ENCODE measurements at places on chromosomes 3 and 15.
A peak's percentile ranks its signal among the peaks of the same experiment; 100 is the strongest.

GRCh38 chr3:26631390-26631738 lies 8.8 kb downstream of the LRRC3B start:
- no peak for DNase-seq

DNA sequence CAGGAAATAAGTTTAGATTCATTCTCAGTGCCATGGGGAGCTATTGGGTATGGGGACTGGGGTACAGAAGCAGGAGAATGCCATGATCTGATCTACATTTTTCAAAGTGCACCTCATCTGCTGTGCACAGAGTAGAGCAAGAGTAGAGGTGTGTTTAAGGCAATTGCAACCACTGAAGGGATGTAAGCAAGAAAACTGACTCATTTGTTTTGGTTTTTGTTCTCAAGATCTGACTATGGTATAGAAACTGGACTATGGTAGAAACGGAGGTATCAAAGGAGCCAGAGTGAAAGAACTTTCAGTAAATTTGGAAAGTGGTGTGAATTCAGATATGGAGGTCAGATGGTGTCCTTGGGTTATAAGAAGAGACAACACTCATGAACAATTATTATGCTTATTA lies 86.2 kb upstream of the CMSS1 start:
- no peak for DNase-seq

- DNase-seq: no peak
Measured at GRCh38 chr3:197858598-197858997, 67.5 kb downstream of the LRCH3 start.

DNA sequence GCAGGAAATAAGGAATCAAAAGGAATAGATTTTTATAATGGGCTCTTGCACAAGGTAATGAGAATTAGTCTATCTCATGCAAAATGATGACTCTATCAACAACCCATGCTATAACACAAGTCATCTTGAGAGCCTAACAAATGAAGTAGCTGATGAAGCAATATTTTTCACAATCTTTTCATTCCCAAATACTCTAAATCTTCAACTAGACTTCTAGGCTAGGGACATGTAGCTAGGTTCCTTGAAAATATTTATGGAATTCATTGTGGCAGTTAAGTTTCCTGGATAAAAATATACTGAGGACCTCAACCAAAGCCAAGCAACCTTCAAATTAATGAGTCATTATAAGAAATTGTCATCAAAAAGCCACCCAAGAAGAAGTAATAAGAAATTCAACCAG lies 55.4 kb downstream of the DCBLD2 start:
- DNase-seq: no peak

- DNase-seq: no peak
Measured at GRCh38 chr15:78241017-78241416, 6.7 kb upstream of the ACSBG1 start.

DNA sequence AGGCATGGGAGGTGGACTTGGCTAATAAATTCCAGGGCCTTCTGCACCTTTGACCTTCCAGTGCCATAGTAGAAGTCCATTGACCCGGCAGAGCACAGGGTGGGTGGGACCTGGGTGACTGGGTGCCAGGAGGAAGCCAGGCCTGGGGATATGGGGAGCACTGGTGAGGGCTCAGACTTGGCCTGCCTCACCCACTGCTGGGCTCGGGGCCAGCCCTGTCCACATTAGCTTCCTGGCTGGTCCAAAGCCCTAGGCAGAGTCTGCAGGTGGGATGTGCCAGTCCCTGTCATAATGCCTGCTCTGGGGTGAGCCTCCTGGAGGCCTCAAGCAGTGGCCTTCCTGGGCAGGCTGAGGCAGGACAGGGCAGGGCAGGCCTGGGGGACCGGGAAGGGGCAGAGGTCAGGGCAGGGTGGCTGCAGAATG lies 38.1 kb upstream of the CHRNB4 start:
- DNase-seq: no peak

DNA sequence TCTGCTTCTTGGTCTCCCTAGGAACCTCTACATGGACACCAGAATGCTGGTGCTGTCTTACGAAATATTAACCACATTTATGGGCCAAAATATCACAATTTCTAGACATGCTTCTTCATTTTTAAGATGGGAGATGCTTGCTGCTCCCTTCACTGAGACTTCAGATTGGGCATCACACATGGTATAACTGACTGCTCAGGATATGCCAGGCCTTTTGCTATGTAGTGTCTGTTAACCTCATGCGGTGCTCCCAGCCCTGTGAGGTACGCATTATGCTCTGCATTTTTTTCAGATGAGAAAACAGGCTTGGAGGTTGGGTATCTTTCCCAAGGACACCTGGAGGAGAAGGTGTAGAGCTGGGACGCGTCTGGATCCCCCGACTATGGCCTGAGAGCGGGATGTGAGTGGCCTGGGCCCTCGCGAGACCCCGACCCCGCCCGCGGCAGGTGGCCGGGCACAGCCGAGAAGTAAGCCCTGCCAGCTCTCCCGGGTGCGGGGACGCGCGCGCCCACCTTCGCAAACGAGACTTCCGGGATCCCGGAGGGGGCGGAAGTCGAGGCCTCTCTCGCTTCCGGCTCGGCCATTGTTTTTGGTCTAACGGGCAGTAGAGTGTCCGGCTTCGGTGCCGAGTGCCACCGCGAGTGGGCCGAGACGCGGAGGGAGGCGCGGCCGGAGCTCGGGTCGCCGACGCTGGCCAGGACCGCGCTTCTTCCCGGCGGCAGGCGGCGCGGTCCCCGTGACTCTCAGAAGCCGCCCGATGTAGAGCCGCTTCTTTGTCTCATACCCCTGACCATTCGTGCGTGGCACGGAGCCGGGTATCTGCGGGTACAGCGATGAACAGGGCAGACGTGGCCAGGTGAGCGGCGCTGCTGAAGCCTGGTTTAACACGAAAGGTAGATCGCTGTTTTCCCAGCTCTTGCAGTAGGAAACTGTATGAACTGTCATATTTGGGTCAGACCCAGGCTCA lies at the start of gene ZKSCAN7:
ZKSCAN7 (plus strand) TSS at position 568 of the 967 bp plus-strand sequence. CDS start 1,855 bp downstream, outside the sequence.
- peak; percentile 43 for DNase-seq

DNA sequence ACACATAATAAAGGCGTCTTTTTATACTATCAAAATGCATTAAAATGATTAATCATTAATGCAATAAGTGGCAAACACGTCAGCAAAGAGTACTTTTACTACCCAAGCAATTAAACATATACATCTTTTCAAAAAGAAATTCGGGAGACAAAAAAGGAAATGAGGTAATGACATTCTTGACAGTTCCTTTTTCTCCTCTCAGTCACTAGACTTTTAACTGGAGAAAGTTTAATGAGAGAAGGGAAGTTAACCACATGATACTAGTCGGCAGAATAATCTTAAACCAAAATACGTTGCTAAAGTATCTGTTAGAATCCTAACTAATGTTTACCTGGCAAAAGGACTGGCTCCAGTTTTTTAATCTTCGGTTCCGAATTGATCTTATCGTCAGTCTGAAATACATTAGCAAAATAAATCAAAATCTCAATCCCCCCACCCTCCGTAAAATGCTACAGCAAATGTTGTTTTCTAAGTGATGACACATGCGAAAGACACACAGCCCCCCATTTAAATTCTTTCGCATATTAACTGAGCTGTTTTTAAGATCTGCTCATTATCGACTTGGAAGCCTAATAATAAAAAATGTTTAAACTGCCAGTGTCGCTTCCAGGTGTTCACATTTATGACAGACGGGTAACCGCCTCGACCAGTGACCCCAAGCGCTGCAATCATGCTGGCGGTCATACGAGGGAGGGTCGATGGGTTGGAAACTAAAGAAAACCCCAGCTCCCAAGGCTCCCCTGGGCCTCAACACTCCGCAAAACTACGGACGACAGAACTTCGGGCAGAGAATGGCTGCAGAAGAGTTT lies 778 bp downstream of the MTMR10 start:
- no peak for DNase-seq

DNA sequence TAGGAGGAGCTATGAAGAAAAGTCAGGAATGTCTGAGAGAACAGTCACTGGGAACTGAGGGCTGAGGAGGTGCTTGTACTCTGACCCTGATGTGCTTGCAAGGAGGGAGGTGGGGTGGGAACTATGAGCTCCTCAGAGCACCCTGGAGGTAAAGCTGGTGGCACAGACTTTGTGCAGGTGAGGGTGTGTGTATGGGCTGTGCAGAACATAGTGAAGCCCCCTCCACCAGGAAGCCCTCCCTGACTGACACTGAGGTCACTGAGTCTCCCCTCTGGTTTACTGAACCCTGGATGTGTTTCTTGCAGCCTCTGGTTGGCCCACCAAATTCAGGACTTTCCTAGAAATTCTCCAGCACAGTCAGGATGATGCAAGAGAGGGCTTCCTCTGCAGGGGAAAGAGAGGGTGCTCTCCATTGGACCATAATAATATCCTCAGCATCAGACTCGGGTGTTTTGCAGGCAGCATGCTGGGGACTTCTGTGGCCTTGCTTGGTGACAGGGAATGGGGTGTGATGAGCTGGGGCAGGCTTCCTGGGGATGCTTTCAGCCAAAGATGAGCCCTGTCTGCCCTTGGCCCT lies 1.5 kb upstream of the ISLR start:
- DNase-seq: no peak

- DNase-seq: no peak
Measured at GRCh38 chr3:56894881-56895431, 93.2 kb upstream of the ARHGEF3 start.
